ENCODE measurements at places on chromosomes 2 and 18. TPM values are rescaled to one million over a fixed set of nuclear protein-coding genes. Genes with fewer than 3 reads are reported as not detected.

DNA sequence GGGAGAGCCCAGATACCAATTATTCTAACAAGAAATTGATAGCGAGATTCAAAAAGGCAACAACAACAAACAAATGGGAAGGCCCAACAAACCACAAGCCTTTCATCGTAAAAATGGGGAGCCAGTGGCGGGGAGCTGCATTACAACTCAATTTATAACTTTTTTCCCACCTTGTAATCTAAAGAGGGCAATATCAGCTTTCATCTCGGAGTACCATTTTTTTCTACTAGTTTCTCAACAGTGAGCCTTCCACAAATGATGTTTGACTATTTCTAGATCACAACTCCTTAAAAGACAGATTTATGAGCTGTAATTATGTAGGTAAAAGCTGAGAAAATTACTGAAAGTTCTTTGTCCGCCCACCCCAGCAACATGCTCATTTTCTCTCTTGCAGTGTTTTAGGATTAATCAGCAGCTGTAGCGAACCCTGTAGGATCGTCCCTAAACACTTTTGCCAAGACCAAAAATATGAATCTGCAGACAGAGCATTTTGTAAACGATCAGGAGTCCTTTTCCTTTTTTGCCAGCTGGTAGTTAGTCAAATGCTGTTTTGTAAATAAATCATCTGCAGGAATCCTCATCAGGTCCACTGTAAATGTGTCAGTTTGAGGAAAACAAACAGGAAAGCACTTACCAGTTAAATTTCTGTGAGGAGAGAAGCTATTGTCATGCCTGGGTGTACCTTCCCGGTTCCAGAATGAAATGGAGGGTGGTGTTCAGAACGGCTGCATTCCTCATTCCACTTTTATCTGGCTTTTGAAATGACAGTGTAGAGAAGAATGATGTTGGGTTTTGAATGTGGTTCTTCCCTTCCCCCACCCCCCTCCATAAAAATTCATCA is 53.2 kb downstream of the EEF1B2 start:
- H3K36me3 ChIP-seq, result no peaks in the 10 kb centered on the region
- no peak for DNase-seq
- H3K27ac ChIP-seq, result no peak overlapping the region
- peaks cover 5% of the 10 kb centered on the region for H3K27me3 ChIP-seq

DNA sequence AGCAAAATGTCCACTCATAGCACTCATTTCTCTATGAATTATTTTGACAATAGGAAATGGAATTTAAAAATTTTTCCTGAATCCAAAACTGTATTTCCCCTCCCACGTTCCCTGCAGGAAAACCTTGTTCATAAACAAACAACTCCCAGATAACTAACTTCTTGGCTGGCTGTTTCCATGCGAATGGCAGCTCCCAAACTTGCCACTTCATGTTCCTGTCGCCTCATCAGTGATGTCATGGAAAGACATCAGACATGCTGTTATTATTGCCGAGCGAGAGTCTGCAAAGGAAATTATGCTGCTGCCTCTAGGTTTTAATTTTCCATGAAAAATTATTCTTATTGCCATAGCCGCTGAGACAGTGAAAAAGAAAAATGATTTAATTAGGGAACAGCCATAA is 117.0 kb upstream of the RIOK3 start:
- H3K4me1 ChIP-seq, result no peaks in the 10 kb centered on the region
- no peak overlapping the region for H3K27ac ChIP-seq
- no peak for DNase-seq
- no peaks in the 10 kb centered on the region for H3K36me3 ChIP-seq

DNA sequence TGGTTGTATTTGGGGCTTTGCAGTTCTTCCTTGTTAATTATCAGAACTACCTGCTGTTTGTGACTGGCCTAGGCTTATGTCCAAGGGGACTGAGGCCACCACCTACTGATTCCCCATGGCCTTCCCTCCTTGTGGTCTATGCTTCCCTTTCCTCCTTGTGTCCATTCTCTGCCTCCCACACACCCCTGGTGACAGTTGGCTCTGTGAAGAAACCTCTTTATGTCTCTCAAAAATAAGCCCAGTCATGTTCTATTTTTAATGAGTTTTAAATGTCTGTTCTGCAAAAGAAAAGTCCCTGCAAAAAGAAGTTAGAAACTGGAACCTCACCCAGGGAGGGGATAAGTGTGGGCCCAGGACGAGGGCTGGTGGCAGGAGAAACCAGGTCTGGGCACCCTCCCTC is 105.0 kb downstream of the SMC6 start:
- no peaks in the 10 kb centered on the region for H3K36me3 ChIP-seq
- H3K27me3 ChIP-seq, result no peaks in the 10 kb centered on the region
- H3K4me1 ChIP-seq, result no peaks in the 10 kb centered on the region
- H3K4me3 ChIP-seq, result no peak overlapping the region
- no peak overlapping the region for H3K27ac ChIP-seq
- DNase-seq, result no peak

DNA sequence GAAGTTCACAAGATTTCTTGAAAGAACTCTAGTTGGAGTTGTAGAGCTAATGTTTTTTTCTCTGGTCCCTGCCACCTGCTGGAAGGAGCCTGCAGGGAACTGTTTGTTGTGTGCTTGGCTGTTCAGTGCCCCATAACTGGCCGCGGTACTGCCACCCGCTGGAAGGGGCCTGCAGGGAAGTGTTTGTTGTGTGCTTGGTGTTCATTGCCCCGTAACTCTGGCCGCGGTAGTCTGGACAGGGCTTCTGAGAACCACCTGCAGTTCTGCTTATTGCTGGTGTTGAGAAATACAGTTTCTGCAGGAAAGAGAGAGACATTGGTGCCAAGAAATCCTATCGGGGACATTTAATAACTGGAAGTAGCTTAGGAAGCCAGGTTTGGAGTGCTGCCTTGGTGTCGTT is 58.1 kb downstream of the AGAP1 start:
- no peaks in the 10 kb centered on the region for H3K4me1 ChIP-seq
- no peak for DNase-seq
- no peak overlapping the region for H3K27ac ChIP-seq
- no peaks in the 10 kb centered on the region for H3K36me3 ChIP-seq
- H3K27me3 ChIP-seq, result peaks cover 34% of the 10 kb centered on the region
- H3K4me3 ChIP-seq, result no peak overlapping the region

DNA sequence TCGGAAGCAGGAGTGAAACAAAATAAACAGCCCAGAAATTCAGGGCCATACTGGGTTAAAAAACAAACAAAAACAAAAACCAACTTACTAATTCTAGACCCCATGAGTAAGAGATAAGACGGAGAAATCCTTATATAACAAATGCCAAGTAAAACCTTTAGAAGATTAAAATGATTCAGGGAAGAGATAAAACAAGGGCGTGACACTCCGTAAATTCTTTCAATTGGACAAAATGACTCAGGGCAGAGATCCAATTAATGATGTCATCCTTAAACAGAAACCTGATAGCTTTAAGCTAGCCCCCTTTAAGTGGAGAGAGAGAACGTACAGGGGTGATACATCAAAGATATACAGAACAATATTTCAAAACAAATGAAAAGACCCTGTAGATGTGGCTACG is 317.4 kb downstream of the NBAS start:
- no peak overlapping the region for H3K4me3 ChIP-seq
- peaks cover 2% of the 10 kb centered on the region for H3K36me3 ChIP-seq
- no peak for DNase-seq
- H3K27ac ChIP-seq, result no peak overlapping the region
- H3K27me3 ChIP-seq, result no peaks in the 10 kb centered on the region

DNA sequence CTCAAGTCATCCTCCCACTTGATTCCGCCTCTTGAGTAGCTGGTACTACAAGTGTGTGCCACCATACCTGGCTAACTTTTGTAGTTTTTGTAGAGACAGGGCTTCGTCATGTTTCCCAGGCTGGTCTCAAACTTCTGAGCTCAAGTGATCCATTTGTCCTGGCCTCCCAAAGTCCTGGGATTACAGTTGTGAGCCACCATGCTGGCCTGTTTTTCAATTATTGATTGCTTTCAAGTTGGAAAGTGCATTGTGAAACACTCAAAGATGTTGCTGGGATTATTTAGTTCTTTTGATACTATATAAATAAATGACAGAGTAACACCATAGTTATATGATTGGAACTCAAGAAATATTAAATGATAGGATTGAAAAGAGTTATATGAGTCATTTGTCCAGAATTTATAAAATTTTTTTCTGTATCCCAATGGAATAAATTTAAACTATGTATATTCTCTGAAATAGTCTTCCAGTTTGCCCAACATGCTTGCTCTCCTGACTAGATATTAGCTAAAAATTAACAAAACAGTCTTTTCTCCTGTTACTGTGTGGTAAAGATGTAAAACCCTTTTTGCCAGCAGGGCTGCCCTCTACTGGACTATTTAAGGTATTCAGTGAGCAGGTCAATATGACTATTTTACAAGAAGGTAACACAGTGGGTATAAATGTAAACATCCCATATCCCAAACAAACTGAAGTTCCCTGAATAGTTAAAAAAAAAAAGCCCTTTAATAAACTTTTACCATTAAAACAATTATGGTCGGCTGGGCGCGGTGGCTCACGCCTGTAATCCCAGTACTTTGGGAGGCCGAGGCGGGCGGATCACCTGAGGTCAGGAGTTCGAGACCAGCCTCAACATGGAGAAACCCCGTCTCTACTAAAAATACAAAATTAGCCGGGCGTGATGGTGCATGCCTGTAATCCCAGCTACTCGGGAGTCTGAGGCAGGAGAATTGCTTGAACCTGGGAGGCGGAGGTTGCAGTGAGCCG is 42.7 kb downstream of the ACSL3 start:
- DNase-seq, result no peak
- H3K4me3 ChIP-seq, result no peak overlapping the region
- no peak overlapping the region for H3K27ac ChIP-seq
- H3K4me1 ChIP-seq, result no peaks in the 10 kb centered on the region

DNA sequence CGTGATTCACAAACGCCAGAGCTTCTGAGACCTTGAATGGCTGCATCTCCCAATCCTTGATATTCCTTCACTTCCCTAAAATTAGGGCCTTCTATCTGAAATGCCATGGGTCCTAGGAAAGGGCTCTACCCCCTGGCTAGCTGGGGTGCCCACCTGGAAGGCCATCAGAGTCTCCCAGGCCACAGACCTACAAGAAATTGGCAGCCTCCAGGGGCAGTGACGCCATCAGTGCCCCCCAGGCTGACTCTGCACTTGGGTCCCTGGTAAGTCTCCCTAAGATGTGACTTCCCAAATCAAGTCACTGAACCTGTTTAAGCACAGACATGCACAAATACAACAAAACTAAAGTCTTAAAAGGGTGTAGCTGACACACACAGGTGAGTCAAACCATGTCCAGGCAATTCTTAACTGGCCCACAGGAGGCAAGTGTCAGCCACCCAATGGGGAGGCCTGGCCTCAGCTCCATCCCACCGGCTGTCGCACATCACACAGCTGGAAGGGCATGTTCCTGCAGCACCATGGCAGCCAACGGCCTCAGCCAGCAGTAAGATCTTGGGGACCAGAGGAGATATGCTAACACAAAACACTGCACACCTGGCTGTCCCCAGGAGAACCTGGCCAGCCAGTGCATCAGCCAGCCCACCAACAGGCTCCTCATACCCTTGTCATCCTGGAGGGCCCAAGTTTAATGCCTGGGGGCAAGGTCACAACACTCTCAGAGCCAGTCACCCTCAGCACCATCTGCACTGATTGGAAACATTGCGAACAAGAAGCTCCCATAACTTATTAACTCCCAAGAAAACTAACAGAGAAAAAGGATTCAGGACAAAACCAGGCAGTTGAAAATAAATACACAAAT is 5.2 kb downstream of the PARD6G start:
- H3K27me3 ChIP-seq, result no peaks in the 10 kb centered on the region
- no peak overlapping the region for H3K27ac ChIP-seq

DNA sequence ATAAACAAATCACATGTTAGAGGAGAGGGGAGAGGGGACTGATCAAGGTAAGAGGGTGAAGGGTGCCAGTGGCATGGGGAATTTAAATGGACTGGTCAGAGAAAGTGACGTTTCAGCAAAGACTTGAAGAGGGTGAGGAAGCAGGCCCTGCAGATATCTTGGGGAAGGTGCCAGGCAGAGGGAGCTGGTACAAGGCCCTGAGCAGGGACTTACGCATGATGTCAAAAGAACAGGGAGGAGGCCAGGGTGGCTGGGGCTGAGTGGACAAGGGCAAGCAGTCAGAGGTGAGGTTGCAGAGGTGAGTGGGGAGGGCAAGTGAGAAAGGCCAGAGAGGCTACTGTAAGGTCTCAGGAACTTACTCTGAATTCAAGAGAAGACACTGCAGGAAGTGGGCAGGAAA is 53.3 kb upstream of the RMP24 start:
- H3K36me3 ChIP-seq, result no peaks in the 10 kb centered on the region
- no peak overlapping the region for H3K27ac ChIP-seq
- no peak overlapping the region for H3K4me3 ChIP-seq
- H3K4me1 ChIP-seq, result no peaks in the 10 kb centered on the region
- peaks cover 21% of the 10 kb centered on the region for H3K27me3 ChIP-seq

- no peaks in the 10 kb centered on the region for H3K27me3 ChIP-seq
- H3K36me3 ChIP-seq, result no peaks in the 10 kb centered on the region
- H3K4me3 ChIP-seq, result no peak overlapping the region
- H3K4me1 ChIP-seq, result no peaks in the 10 kb centered on the region
- H3K27ac ChIP-seq, result no peak overlapping the region
- DNase-seq, result no peak
These were observed 50.7 kb upstream of the ARL5A start for GRCh38 chr2:151878655-151879563.

- no peak overlapping the region for H3K27ac ChIP-seq
- peaks cover 4% of the 10 kb centered on the region for H3K4me1 ChIP-seq
- H3K27me3 ChIP-seq, result peaks cover 12% of the 10 kb centered on the region
- DNase-seq, result no peak
- H3K4me3 ChIP-seq, result no peak overlapping the region
These were observed 5.0 kb downstream of the THSD7B start for GRCh38 chr2:136770384-136770783.

- H3K27ac ChIP-seq, result no peak overlapping the region
- no peaks in the 10 kb centered on the region for H3K36me3 ChIP-seq
- H3K4me3 ChIP-seq, result no peak overlapping the region
- DNase-seq, result no peak
These were observed 365.9 kb upstream of the MEX3C start for GRCh38 chr18:51563396-51563795.

DNA sequence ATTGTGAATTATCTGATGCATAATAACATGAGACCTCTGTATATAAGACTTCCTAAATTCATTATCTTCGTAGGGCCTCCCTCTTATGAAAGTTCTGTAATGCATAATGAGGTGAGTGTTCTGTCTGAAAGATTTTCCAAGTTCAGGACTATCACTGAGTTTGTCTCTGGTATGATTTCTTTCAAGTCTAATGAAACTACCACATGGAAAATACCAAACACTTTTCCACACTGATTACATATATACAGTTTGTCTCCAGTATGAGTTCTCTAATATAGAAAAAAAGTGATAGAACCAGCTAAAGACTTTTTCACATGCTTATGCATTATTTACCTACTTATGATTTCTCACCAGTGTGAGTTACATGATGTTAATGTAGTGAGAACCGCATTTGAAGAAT is 34.7 kb downstream of the CTNNA2 start:
- no peaks in the 10 kb centered on the region for H3K36me3 ChIP-seq
- no peaks in the 10 kb centered on the region for H3K27me3 ChIP-seq
- no peak for DNase-seq
- H3K4me3 ChIP-seq, result no peak overlapping the region

- DNase-seq, result no peak
- no peaks in the 10 kb centered on the region for H3K27me3 ChIP-seq
These were observed 81.9 kb downstream of the IKZF2 start for GRCh38 chr2:213069531-213069930.

The UGT1A1 gene
- not detected for total RNA-seq

The SMYD1 gene
- total RNA-seq, result not detected

The MC5R gene
- not detected for total RNA-seq

The NT5DC4 gene
- not detected for total RNA-seq

The CPSF3 gene
- total RNA-seq, result 18.0 TPM

The SULT1C2 gene
- total RNA-seq, result not detected

The PPP1CB gene
- 190 TPM for total RNA-seq

The GAL3ST2 gene
- not detected for total RNA-seq

The NETO1 gene
- total RNA-seq, result not detected

The POTEC gene
- total RNA-seq, result 0.05 TPM

The CPLX4 gene
- not detected for total RNA-seq

The PLGLB2 gene
- 1.9 TPM for total RNA-seq

The TWSG1 gene
- 1.8 TPM for total RNA-seq

Data from T-cell (primary cell).